ENCODE measurements at places on chromosomes 6 and 20.

DNA sequence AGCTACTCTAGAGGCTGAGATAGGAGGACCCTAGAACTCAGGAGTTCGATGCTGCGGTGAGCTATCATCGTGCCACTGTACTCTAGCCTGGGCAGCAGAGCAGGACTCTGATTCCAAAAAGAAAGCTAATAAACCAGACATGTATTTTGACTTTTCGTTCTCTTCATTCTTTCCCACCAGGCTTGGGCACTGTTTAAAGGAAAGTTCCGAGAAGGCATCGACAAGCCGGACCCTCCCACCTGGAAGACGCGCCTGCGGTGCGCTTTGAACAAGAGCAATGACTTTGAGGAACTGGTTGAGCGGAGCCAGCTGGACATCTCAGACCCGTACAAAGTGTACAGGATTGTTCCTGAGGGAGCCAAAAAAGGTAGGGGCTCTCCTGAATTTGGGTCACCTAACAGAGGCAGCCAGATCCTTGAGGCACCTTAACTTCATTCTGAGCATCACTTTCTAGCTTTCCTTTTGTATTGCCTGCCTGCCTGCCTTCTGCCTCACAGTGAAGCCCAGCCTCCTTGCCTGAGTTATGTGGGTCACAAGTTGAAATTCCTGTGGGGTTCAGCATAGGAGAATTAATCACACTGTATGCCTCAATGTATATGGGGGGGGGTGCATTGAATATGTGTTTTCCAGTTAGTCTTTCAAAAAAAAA is 3.2 kb downstream of the IRF4 start:
- DNase-seq: no peak

- no peak for DNase-seq
Observed at GRCh38 chr6:117961301-117961700, 54.2 kb downstream of the SLC35F1 start.

- peak; percentile 92 for DNase-seq
Observed at GRCh38 chr6:75205776-75206575, at the start of gene COL12A1. Gene COL12A1, minus strand, starts transcription at chr6:75206053. Its CDS starts 3,261 bp downstream, at chr6:75202792.

GRCh38 chr6:111829998-111830397 is 43.3 kb downstream of the FYN start:
- no peak for DNase-seq

DNA sequence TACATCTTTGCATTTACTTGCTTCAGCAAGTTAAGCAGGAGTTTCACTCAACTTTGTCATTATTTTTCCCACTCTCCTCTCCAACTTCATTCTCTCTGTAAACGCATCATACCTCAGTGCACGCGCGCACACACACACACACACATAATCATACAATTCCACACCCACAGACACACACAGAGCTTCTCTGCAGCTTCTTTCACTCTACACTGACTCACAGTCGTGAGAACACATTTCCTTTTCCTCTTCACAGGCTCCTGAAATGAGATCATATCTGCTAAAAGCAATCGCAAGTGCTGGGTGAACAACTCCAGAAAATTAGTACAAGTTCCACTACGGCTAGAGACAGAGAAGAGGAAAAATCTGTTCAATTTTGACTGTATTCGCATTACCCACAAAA is 215.4 kb downstream of the PTPRT start:
- no peak for DNase-seq
